ENCODE measurements at places on chromosomes 2 and 18. TPM values are rescaled to one million over a fixed set of nuclear protein-coding genes. Genes with fewer than 3 reads are reported as not detected.

RAB10 gene
- 94.6 TPM for total RNA-seq

SCYGR4 gene
- not detected for total RNA-seq

- no peak for DNase-seq
- H3K36me3 ChIP-seq, result peaks cover 3% of the 10 kb centered on the region
- H3K4me3 ChIP-seq, result no peak overlapping the region
- peaks cover 7% of the 10 kb centered on the region for H3K27me3 ChIP-seq
- no peak overlapping the region for H3K27ac ChIP-seq
Measured at GRCh38 chr2:28394997-28395333, 2.3 kb downstream of the FOSL2 start.

- no peaks in the 10 kb centered on the region for H3K27me3 ChIP-seq
- H3K4me3 ChIP-seq, result no peak overlapping the region
- no peaks in the 10 kb centered on the region for H3K4me1 ChIP-seq
- H3K36me3 ChIP-seq, result peaks cover 50% of the 10 kb centered on the region
- DNase-seq, result no peak
Measured at GRCh38 chr2:36988008-36988407, 21.7 kb upstream of the STRN start.

DNA sequence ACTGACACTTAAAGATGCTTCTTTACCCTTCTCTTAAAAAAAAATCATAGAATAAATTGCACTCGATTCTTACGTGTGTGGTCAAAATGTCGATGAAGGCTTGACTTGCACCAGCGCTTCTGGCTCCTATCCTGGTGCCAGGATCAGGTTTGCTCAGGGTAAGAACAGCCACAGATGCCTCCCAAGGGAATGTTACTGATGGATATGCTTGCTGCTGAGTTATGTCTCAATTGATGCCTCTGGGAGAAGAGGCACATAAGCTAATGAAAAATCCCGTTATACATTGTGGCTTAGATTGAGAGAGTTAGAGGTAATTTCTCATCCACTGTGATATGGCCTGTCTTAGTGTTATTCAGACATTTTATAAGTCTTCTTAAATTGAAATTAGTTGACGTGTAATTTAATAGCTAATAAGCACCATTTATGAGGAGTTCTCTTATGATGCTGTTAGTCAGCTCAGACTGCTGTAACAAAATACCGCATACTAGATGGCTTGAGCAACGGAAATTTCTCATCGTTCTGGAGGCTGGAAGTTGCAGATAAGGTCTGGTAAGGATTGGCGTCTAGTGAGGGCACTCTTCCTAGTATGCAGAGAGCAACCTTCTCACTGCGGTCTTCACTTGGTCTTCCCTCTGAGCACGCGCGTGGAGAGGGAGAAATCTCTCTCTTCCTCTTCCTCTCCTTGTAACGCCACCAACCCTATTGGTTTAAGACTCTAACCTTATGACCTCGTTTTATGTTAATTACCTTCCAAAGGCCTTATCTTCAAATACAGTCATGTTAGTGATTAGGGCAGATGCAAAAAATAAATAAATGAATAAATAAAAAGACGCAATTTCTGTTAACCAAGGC, 116.6 kb upstream of the NOSTRIN start:
- H3K27ac ChIP-seq, result no peak overlapping the region
- no peaks in the 10 kb centered on the region for H3K27me3 ChIP-seq
- no peaks in the 10 kb centered on the region for H3K4me1 ChIP-seq
- H3K4me3 ChIP-seq, result no peak overlapping the region
- DNase-seq, result no peak

GRCh38 chr2:68714866-68715265, 19.7 kb upstream of the ARHGAP25 start:
- peak; percentile 47 for DNase-seq
- H3K27ac ChIP-seq, result peak overlapping the region; percentile 89
- no peaks in the 10 kb centered on the region for H3K36me3 ChIP-seq

Measured in activated B cell treated with CpG ODN at 0.5 μM for 24 hours (primary cell).